ENCODE measurements at places on chromosomes 1 and 21.

DNA sequence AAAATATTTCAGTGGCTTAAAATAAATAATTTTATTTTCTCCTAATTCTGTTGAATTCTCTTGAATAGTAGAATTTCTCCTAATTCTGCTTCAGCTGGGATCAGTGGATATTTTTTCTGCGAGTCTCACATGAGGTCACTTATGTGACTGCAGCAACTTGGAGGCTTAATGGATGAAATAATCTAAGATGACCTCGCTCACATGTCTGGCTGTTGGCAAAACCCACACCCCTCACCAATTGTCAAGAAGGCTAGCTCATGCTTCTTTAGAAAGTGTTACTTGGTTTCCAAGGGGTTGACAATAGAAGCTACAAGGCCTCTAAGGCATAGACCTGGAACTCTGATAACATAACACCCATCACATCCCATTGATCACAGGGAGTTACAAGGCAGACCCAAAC is 156.9 kb upstream of the DPYD start:
- DNase-seq: no peak

GRCh38 chr1:27529704-27530018 is 39.7 kb upstream of the WASF2 start:
- no peak for DNase-seq

- DNase-seq: no peak
Observed at GRCh38 chr1:34739613-34740012, 15.2 kb upstream of the GJB5 start.

- DNase-seq: no peak
Observed at GRCh38 chr1:198147216-198147615, 9.6 kb upstream of the NEK7 start.

DNA sequence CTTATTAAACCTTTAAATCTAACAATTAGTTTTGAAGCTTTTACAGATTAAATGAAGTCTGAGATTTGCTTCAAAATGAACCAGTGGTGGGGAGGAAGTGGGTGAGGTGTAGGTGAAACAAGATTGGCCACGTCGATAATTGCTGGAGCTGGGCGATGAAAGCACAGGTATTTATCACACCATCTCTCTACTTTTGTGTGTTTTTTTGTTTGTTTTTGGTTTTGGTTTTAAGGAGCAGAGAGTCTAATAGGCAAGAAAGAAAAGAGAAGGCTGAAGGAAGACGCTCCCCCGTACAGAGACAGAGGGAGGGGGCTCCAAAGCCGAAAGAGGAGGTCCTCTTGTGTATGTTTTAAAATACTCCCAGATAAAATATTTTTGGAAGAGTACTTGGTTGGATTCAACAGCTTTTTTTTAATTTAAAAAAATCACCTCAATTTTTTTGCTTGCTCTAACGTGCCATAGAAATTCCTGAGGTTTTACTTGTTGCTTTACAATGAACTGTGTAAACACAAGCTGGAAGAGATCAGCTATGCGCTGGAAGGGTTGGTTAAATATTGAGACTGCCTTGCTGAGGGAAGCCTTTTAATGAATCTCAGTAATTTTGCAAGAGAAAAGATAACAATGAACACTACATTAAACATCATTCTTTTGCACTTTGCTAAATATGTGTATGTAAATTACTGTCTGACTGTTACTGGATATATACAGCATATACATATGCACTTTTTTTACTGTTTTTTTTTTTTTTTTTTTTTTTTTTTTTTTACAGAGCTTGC is 6.7 kb upstream of the LGALS8 start:
- DNase-seq: peak; percentile 53

DNA sequence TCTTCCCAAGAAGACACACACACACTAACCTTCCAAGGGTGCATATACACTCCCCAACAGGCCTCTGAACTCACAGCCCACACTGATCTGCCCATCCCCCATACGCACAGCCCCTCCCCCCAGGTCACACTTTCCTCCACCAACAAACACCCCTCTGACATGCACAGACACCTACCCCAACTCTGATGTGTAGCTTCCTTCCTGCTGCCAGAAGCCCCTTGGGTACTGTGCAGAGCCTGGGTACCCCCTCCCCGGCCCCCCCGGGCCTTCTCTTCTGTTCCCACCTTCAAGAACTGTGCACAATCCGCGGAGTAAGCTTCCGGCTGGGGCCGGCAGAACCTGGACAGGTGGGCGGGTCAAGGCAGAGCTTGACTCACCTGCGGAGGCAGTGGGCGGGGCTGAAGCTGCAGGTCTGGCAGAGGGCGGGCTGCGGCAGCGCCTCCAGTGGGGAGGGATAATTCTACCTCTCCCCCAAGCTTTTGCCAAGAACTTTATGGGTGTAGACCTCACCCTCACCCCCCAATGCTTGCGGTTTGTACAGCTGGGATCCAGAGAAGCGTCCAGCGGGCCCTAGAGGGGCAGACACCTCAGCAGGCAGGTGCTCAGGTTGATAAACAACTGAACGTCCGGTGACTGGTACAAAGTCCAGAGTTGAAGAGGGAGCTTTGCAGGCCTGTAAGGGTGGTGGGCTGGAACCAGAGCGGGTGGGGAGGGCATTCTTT is at the start of gene C1orf210:
C1orf210 (minus strand) TSS at position 313 of the 722 bp plus-strand sequence. CDS start 2,311 bp downstream, outside the sequence.
- no peak for DNase-seq

GRCh38 chr1:119779869-119780356 is 11.2 kb upstream of the HMGCS2 start:
- no peak for DNase-seq

DNA sequence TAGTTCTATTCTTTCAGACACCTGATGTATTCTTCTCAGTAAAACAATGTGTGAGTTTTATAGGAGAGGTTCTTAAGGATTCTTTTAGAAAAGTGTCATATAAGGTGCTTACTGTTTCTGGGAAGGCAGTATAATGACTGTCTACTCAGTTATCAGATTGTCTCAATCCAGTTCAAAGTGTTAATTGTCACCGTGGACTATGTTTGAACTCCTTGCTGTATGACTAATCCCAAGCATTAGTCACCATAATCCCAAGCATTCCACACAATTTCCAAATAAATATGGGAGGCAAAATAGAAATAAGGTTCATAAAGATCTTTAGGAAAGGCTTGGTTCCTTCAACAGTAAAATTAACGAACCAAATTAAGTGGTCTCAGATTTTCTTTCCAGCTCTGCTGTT is 342.1 kb upstream of the NR5A2 start:
- peak; percentile 33 for DNase-seq

DNA sequence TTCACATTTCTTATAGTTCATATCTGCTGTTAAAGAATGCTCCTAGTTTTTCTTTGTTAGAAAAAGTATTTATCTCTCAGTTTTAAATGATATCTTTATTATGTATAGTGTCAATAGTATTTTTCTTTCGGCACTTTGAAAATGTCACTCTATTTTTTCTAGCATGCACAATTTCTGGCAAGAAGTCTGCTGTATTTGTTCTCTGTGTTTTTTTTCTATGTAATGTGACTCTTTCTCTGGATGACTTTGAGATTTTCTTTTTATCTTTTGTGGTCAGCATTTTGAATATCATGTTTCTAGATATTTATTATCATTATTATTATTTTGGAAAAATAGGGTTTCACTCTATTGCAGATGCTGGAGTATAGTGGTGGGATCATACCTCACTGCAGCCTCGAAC is 285.2 kb downstream of the PTGER3 start:
- no peak for DNase-seq

DNA sequence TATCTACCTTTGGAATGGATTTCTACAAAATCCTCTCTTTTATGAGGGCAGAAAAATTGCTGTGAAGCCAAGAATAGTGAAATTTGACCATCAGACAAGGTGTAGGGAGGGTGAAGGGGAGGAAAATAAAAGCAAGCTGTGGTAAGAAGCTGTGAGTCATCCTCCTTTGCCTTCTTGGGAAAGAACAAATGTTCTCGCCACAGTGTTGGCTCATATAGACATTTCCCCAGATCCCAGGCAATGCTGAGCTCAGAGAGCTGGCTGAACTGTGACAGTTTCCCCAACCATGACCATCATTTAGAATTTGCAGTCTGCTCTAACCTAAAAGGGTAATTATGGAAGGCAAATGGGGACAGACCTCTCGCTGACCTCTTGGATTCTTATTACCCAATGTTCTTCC is 235.4 kb downstream of the PBX1 start:
- peak; percentile 66 for DNase-seq

DNA sequence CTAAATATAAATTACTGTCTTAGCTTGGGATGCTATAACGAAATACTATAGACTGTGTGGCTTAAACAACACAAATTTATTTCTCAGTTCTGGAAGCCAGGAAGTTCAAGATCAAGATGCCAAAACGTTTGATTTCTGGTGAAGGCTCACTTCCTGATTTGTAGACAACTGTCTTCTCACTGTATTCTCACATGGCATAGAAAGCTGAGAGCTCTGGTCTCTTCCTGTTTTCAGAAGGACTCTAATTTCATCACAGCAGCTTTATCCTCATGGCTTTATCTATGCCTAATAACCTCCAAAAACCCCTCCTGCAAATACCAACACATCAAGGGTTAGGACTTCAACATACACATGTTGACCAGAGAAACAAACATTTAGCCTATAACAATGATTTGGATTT is 1795.5 kb downstream of the MRPL39 start:
- no peak for DNase-seq

GRCh38 chr1:116855191-116855619 is 54.5 kb upstream of the PTGFRN start:
- no peak for DNase-seq

DNA sequence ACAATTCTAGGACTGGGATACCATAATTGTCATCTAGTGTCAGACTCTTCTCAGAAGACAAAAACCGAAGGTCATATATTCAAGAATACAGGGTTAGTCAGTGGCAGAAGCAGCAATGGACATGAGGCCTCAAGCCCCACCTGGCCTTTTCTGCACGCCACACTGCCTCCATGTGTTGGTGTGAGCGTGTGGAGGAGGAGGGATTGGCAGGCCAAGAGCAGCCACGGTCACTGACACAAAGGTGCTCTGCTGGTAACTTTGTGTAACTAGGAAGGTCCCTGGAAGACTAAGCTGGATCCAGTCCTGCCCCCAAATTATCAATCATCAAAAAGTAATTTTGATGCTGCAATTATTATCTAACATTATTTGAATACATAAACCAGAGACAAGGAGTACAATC is 34.9 kb downstream of the HSF2BP start:
- no peak for DNase-seq

- peak; percentile 55 for DNase-seq
Observed at GRCh38 chr1:244778344-244778743, 57.1 kb upstream of the COX20 start.

DNA sequence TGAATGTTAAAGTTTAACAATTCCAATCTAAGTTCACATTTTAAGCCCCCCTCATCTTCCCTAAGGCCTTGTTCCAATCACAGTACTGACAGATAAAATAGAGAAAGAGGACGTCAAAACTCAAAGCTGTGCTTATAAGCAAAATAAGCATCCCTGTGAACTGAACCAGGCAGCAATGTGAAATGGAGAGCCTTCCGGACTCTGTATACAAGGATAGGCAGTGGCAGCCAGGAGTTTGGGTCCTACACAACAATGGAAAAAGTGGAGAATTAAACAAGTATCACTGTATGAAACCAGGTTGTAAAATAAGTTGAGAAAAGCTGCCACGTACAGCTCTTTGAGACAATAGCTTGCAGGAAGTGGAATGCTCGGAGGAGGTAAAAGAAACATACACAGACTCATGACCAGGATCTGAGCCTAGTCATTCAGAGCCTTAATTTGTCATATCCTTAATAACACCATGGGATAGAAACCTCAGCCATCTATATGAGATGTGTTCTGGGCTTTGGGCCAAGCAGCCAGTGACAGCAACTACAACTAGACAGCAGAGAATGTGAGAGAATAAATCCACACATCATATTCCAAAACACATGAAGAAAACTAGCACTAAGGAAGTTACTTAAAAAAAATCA is 55.2 kb upstream of the PALMD start:
- peak; percentile 83 for DNase-seq

- no peak for DNase-seq
Observed at GRCh38 chr1:241738284-241739078, 86.4 kb downstream of the WDR64 start.

DNA sequence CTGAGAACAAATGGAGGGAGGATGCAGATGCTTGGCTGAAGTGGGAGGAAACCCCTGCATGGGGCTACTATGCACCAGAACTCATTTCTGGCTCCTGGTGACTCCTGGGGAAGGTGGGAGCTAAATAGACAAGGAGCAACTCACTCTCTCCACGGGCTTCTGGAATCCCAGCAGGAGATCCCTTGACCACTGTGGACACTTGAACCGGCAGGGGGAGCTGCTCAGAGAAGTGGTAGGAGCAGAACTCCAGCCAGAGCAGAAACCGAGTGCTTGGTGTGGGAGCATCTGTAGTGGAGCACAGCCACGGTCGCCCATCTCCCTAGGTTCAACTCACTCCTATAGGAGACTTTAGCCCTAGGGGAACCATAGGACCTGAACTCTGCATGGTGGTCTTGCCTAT is 205.6 kb upstream of the GJB5 start:
- no peak for DNase-seq

DNA sequence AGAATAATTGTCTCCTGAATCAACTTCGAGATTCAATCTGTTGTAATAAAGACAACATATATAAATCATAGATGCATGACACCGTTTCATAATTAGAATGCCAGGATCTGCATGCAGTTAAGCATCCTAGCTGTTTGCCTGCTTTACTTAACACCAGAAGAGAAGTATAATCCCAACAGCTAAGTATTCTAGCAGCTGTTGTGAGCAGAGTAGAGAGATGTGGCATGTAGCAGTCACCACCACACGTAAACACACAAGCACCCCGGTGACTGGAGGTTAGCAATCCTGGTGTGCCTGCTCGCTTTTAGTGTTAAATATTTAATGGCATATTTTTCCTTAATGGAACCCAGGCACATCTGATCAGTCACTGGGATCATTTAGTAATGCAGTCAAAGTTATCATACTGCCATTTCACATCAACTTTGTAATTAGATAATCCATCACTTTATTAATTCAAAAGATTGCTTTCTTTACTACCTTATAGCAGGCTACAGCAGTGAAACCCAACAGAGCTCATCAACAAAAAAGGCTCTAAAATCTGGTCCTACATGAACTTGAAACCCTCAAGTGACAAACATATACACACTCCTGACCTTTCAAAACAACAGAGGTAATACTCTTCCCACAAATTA is 187.9 kb downstream of the SMYD3 start:
- DNase-seq: no peak

GRCh38 chr1:3351449-3352298 is 102.8 kb upstream of the ARHGEF16 start:
- no peak for DNase-seq

DNA sequence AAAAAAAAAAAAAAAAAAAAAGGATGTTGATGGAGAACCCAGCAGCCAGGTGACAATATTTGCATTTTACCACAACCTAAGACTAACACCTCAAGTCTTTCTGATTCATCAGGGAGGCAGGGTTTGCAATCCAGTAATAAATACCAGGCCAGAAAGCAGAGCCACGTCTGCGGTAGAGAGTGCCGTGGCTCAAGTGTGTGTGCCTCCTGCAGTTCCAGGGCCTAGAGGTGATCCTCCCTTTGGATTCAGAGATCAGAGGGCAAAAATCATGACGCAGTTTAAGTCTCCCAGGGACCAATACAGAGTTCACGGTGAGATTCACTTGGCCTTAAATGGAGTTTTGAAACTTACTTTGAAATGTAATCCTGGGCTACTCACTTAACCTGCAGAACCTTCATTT is 34.9 kb downstream of the TMCO4 start:
- peak; percentile 14 for DNase-seq

- DNase-seq: no peak
Observed at GRCh38 chr1:62003777-62004176, 190.9 kb upstream of the L1TD1 start.

GRCh38 chr1:146036241-146036964 is 14.9 kb upstream of the HJV start:
- no peak for DNase-seq
